Kidney glomerular epithelial cell (primary cell): ENCODE measurements at places on chromosomes 13 and 19.

- no peak for DNase-seq
Measured at GRCh38 chr13:103430368-103430767, 364.2 kb upstream of the SLC10A2 start.

DNA sequence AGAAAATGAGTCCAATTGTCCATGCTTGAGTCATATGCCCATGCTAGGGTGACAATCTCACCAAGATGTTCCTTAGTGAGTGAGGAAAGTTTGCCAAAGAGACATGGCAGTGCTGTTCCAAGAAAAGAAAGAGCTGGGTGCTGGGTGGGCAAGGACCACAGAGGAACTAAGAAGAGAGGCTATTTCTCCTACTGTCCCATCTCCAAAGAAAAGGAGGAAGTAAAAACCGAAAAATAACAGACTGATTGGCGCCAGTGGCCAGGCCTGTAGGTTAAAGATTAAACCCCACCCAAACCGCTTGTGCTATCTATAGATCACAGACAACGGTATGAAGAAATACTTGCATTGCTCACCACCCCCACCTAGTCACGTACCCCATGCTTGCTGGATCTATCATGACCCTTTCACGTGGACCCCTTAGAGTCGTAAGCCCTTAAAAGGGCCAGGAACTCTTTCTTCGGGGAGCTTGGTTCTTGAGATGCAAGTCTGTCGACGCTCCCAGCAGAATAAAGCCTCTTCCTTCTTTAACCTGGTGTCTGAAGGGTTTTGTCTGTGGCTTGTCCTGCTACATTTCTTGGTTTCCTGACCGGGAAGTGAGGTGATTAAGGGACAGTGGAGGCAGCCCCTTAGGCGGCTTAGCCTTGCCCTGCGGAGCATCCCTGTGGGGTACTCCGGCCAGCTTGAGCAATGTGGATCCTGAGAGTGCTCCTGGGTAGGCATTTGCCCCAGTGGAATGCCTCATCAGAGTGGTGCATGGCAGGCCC lies 606.5 kb downstream of the UQCRFS1 start:
- no peak for DNase-seq

- DNase-seq = peak; percentile 84
Measured at GRCh38 chr13:91347202-91347995, at the start of gene MIR17HG. TSS of gene MIR17HG (plus strand) at chr13:91347687.

- no peak for DNase-seq
Measured at GRCh38 chr19:56476093-56476492, 1.1 kb downstream of the ZNF667 start.

DNA sequence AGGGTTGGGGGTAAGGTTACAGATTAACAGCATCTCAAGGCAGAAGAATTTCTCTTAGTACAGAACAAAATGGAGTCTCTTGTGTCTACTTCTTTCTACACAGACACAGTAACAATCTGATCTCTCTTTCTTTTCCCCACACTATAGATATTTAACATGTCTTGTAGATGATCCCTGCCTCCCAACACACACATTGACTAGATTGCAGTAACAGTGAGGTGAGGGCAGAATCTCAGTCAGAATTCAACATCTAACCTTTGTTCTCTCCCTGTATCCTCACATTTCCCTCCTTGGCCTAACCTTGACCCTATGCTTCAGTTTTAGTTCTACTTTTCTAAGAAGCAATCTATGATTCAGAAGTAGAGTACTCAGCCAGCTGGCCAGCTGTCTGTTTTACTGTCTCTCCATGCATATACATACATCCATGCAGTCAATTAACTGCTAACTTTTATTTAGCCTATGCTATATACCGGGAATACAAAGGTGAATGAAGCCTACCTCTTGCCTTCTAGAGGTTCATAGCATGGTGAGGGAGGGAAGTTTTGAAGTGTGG lies 18.1 kb downstream of the DNAJC15 start:
- DNase-seq = no peak

- DNase-seq = no peak
Measured at GRCh38 chr13:114010401-114011101, 36.7 kb upstream of the C13orf46 start.

GRCh38 chr13:66159511-66159910 lies 1070.6 kb downstream of the PCDH9 start:
- DNase-seq = peak; percentile 41

DNA sequence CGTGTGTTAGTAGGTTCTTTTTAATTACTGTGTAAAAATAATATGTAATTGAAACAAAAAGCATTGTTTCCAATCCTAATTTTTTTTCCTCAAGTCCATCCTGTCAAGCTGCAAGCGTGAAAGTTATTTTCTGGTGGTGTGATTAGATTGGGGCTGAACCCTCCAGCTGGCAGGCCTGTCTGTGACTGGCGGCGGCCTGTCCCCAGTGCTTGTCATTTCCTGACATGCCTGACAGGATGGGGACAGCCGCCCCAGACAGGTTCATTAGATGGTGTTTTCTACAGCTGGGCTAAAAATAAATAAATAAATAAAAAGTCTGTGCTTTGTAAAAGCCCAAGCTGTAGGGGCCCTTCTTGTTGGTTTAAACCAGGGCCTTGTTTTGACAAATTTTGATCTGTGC lies 53.7 kb upstream of the MAB21L1 start:
- DNase-seq = no peak

DNA sequence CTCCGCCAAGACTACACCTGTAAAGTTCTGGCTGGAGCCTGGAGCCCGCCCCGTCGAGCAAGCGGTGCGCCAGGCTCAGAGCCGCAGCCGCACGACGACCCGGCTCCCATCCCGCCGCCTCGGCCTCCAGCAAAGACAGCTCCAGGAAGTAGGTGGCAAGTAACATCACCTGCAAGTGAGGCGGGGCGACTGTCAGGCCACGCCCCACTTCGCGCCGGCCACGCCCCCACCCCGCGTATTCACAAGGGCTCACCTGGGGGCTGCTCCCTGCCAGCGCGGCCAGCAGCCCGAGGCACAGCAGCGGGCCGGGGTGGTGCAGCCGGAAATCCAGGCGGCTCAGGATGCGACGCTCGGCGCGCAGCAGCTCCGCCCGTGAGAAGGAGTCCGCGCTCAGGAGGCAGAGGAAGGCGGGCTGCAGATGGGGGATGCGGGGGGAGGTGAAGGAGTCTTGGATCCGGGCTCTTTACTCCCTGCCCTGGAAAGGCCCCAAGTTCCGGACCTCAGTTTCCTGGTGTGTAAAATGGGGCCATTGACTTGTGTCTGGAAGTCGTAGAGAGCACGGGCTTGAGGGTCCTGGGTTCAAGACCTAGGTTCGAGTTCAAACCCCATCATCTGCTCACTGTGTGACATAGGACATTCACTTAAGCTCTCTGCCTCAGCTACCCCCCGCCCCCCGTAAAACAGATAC lies 3.2 kb downstream of the CCNP start:
- no peak for DNase-seq

- no peak for DNase-seq
Measured at GRCh38 chr13:106393776-106394175, 141.7 kb downstream of the EFNB2 start.

GRCh38 chr13:38024431-38024830 lies 154.9 kb upstream of the TRPC4 start:
- DNase-seq = no peak

DNA sequence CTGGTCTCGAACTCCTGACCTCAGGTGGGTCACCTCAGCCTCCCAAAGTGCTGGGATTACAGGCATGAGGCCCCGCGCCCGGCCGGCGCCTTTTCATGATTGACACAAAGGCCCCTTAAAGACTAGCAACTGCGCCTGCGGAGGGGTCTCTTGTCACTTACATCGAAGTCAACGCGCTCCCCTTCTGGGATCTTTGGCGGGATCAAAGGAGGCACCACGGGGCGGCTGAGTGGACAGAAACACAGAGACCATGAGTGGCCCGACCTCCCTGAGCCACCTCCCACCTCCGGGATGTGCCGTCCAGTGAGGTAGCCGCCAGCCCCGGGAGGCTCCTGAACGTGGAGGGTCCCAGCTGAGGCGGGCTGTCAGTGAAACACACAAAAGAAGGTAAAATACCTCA lies 7.3 kb downstream of the TNNT1 start:
- DNase-seq = no peak

DNA sequence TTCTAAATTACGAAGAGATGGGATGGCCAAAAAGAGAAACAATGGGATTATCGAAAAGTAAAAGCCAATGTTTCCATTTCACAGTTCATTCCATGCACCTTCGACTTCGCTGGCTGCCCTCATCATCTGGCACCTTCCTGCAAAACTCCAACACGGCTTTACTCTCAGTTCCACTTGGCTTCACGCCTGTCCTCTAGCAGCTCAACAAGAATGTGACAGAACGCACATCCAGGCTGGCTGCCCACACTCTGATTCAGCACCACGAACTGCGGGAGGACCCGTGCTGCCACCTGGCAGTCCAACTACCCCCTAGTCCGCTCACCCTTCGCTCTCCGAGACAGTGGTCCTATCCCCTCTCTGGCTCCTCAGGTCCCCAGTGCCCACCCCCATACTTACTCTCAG lies 11.7 kb downstream of the ATP7B start:
- peak; percentile 59 for DNase-seq
